ENCODE measurements at places on chromosomes 7 and 10.

DNA sequence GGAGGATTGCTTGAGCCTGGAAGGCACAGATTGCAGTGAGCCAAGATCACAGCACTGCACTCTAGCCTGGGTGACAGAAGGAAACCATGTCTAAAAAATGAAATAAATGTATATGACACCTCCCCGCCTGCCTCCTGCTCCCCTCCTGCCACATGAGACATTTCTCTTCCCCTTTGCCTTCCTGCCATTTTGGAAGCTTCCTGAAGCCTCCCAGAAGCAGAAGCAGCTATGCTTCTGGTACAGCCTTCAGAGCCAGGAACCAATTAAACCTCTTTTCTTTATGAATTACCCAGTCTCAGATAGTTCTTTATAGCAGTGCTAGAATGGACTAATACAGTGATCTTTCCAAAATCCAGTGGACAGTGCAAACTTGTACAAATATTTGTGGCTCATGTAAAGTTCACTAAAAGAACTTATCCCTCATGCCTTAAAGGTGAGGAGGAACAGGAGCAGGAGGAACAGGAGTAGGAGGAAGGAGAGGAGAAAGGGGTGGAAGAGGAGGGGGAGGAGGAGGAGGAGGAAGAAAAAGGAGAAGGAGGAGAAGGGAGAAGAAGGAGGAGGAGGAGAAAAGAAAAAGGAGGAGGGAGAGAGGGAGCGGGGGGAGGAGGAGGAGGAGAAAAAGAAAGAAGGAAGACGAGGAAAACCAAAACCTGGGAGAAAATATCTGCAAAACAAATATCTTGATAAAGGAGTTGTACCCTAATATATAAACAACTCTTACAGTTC is 2.8 kb upstream of the ABI1 start:
- DNase-seq, result no peak

DNA sequence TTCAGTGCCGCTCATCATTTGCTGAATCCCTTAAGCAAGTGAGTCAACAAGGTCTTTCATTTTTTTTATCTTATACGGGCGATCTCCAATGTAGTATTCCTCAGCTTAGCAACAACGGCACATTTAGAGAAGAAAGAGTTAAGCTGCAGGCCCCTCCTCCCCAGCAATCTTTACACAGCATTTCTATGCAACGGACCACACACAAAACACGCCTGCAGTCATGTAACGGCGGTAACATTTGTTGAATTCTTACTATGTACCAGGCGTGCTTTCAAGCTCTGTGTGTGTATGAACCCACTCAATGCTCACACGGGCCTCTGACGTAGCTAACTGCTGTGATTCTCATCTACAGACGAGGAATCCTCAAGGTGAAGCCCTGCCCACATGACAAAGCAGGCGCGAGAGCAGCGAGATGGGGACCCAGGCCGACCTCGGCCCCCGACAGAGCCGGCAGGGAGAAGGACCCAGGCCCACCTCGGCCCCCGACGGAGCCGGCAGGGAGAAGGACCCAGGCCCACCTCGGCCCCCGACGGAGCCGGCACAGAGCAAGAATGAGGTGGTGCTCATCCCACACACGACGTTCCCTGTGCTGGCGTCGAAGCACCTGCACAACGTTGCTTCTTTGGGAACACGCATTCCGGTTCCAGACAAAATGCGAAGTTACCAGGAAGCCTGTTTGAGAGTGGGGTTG is 240.7 kb downstream of the ZMYND11 start:
- DNase-seq, result no peak

DNA sequence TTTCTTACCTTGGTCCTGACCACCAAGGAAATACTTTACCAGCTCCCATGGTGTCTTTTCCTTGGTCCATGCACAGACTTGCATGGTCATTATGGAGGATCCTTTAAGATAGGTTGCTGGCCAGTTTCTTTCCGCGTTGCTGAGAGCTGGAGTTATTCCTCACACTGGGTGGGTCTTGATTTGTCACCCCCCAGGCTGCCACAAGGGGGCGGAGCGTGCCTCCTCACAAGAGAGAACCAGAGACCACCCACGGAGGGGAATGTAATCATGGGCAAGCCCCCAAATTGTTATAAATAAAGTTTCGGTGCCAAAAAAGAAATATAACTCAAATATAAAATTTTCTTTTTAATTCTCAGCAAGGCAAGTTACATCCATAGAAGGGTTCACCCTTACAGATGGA is 10.5 kb upstream of the TRIM24 start:
- DNase-seq, result peak; percentile 36

DNA sequence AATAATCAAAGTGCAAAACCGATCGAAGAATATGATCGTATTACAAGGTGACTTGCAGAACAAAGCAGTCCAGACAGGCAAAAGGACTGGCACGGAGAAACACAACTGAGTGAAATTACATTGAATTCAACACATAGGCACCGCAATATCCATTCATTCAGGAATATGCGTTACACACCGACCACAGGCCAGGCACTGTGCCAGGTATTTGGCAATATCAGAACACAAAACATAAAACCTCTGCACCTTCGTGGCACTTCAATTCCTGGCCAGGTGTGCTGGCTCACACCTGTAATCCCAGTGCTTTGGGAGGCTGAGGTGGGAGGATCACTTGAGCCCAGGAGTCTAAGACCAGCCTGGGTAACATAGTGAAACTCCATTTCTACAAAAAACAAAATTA is 187.9 kb downstream of the DIP2C start:
- DNase-seq, result no peak

GRCh38 chr7:157575777-157576176 is 239.0 kb downstream of the DNAJB6 start:
- no peak for DNase-seq

DNA sequence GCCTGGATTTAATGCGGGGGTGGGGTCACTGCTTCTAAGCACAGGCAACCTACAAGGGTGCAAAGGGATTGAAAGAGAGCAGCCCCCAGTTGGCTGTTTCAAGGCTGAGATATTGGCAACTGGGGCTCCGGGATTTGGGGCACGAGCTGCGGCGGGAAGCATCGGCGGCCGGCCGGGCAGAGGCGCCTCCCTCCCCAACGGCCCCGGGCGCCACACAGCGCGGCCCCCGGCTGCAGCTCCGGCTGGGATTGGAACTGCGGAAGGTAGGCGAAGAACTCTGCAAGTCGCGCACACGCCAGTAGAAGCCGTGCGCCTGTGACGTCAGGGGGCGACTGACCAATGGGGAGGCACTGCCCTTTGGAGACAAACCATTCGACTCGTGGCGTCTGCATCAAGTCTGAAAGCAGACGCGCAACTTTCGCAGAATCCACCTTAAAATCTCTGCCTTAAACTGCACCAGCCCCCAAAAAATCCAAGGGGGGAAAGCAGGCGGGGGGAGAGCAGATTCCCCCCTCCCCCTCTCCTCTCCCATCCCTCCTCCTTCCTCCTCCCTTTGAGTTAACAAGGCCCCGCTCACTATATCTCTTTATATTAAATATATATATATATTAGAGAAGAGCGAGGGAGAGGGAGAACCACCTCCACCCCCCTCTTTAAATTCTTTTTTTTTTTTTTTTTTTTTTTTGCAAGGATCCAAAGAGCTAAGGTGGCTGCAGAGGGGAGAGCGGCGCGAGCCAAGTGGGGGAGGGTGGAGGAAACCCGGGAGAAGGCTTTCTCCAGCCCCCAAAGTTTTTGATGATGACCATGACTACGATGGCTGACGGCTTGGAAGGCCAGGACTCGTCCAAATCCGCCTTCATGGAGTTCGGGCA is at the start of gene DLX6:
TSS of gene DLX6 (plus strand) at position 371 of the 872 bp plus-strand sequence. CDS start at position 796, 425 bp downstream.
- no peak for DNase-seq

DNA sequence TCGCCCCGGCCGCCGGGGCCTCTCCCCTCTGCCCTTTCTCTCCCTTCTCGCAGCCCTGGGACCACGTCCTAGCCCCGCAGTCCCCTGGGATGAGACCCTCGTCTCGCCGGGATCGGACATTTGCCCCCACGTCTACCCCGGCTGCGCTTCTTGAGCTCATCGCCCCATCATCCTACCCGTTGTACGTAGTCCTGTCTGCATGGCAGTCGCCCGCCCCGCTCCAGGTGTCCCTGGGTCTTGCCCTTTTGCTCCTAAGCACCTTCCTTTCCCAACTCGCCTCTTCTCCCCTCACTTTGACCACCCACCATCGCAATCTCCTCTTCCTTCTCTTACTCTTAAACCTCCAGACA is 582 bp downstream of the TPST1 start:
- DNase-seq, result peak; percentile 5

- no peak for DNase-seq
These were observed 107.2 kb upstream of the TRIM24 start for GRCh38 chr7:138352570-138353461.

GRCh38 chr7:95104739-95105138 is 197.3 kb downstream of the PPP1R9A start:
- no peak for DNase-seq

DNA sequence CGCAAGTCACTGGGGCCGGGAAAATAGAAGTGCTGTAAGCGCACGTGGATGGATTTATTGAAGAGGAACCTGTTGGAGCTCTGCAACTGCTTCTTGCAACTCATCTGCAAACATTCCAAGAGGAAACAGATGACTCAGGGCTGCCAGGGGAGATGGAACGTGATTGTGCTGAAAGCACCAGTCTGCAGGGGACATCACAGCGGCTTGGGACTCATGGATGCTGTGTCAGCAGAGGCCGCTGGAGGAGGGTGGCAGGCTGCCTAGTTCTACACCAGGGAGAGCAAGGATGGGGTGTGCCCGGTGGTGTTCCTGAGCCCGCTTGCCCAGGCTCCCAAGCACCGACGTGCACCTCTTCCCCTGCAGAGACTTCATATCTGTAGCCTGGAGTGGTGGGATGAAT is 515.7 kb downstream of the TCERG1L start:
- no peak for DNase-seq

DNA sequence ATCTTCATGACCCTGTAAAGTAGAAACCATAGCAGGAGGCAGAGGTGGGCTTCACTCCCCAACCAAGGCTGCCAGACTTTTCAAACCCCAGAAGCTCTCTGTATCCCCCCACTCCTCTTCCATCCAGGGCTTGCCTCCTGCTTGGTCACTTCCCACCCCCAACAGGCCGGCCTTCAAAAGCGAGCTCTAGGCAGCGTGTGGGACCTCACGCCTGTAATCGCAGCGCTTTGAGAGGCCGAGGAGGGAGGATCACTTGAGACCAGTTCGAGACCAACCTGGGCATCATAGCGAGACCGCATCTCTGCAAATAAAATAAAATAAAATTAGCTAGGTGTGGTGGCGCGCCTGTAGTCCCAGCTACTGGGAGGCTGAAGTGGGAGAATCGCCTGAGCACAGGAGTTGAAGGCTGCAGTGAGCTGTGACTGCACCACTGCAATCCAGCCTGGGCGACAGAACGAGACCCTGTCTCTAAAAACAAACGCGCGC is 743 bp upstream of the POR start:
- DNase-seq, result no peak

- DNase-seq, result no peak
These were observed 256.5 kb upstream of the PPP2R2D start for GRCh38 chr10:131644289-131644688.

Measured in activated CD4-positive, alpha-beta T cell treated with anti-CD3 and anti-CD28 coated beads, Interleukin-2, amount 50 U/mL, for 1 hour (primary cell).